ENCODE measurements at places on chromosomes 5 and 9. TPM values are rescaled to one million over a fixed set of nuclear protein-coding genes. Genes with fewer than 3 reads are reported as not detected.

The TAF11L3 gene
- total RNA-seq, result not detected

The CAVIN4 gene
- total RNA-seq, result 1.00 TPM

The PHF24 gene
- not detected for total RNA-seq

The ORM2 gene
- 283 TPM for total RNA-seq

The SLC9A3 gene
- 1.2 TPM for total RNA-seq

The C5 gene
- 29.8 TPM for total RNA-seq

The CER1 gene
- not detected for total RNA-seq

The ATP10B gene
- not detected for total RNA-seq

The SHC3 gene
- 1.1 TPM for total RNA-seq

The SLC34A3 gene
- 0.38 TPM for total RNA-seq

The WDR31 gene
- total RNA-seq, result 0.56 TPM

The PCA3 gene
- total RNA-seq, result not detected

The WHRN gene
- total RNA-seq, result 2.3 TPM

The NSA2 gene
- 157 TPM for total RNA-seq

The SEMA5A gene
- total RNA-seq, result not detected

The ZCCHC10 gene
- 40.7 TPM for total RNA-seq

The SMARCA2 gene
- total RNA-seq, result 23.7 TPM

The S100Z gene
- total RNA-seq, result not detected

The FCN2 gene
- total RNA-seq, result not detected

The TAF1L gene
- total RNA-seq, result not detected

The BARHL1 gene
- total RNA-seq, result not detected

The SAXO1 gene
- not detected for total RNA-seq

The CTSV gene
- total RNA-seq, result 6.0 TPM

The NUTM2G gene
- total RNA-seq, result not detected

The ZDHHC11B gene
- total RNA-seq, result 0.11 TPM

The PCDHGB1 gene
- 0.95 TPM for total RNA-seq

The FBP2 gene
- total RNA-seq, result not detected

The ROPN1L gene
- total RNA-seq, result not detected

The CD14 gene
- 1.7 TPM for total RNA-seq

The TPPP gene
- total RNA-seq, result not detected

The ANKRD18A gene
- total RNA-seq, result 5.9 TPM

The KCTD16 gene
- 0.02 TPM for total RNA-seq

The LURAP1L gene
- total RNA-seq, result 6.5 TPM

The LRRC26 gene
- total RNA-seq, result not detected

The NEUROG1 gene
- not detected for total RNA-seq

The PAPPA gene
- total RNA-seq, result 0.09 TPM

The C7 gene
- 3.5 TPM for total RNA-seq

The C5orf34 gene
- total RNA-seq, result 6.2 TPM

The HRCT1 gene
- not detected for total RNA-seq

The POLR3G gene
- 7.3 TPM for total RNA-seq

The ZNF608 gene
- total RNA-seq, result 0.83 TPM

The STK10 gene
- 7.2 TPM for total RNA-seq

The C6 gene
- total RNA-seq, result 2.5 TPM

The CDC14B gene
- 33.3 TPM for total RNA-seq

The FBXO10 gene
- 2.8 TPM for total RNA-seq

The BTF3 gene
- total RNA-seq, result 836 TPM

The EQTN gene
- total RNA-seq, result not detected

The PTGER4 gene
- 0.11 TPM for total RNA-seq

The BRINP1 gene
- not detected for total RNA-seq

The IFNB1 gene
- not detected for total RNA-seq

The BTNL3 gene
- not detected for total RNA-seq

The HTR4 gene
- total RNA-seq, result not detected
